ENCODE measurements at places on chromosomes 7 and 10.

GRCh38 chr10:132929480-132929879 lies 12.9 kb downstream of the CFAP46 start:
- DNase-seq = no peak

GRCh38 chr10:99569253-99569939 lies 36.7 kb downstream of the NKX2-3 start:
- DNase-seq = no peak

DNA sequence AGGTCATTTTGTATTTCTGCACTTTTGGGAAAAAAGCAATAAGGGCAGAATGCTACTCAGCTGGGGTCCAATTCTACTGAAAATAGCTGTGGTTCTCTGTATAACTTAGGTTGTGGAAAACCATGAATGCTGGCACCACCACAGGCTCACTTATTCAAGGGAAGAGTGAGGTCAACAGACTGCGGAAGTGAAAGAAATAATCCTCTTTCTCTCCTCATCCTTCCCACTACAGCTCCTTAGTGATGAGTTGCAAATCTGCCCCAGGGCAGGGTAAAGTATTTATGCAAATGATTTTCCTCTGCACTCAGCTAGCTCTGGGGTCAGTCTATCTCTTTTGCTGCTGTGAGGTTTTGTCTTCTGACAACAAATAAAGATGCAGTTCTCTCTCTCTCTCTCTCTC lies 74.1 kb upstream of the PTPRZ1 start:
- DNase-seq = peak; percentile 58

DNA sequence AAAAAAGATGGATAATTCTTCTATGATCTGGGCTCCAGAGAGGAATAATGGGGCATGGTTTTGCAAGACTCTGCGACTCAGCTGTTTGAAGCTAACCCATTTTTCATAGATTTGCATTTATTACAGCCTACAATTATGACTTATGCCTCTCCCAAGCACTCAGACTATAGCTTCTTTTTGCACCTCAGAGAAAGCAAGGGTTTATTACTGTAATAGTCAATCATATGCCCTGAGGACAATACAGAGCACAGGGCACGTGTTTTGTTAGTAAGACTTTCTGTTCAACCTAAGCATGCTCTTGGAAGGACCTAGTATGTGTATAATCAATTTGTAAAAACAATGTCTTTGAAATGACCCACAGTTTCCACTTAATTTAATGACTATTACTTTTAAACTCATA lies 221.2 kb downstream of the PARD3 start:
- peak; percentile 40 for DNase-seq

DNA sequence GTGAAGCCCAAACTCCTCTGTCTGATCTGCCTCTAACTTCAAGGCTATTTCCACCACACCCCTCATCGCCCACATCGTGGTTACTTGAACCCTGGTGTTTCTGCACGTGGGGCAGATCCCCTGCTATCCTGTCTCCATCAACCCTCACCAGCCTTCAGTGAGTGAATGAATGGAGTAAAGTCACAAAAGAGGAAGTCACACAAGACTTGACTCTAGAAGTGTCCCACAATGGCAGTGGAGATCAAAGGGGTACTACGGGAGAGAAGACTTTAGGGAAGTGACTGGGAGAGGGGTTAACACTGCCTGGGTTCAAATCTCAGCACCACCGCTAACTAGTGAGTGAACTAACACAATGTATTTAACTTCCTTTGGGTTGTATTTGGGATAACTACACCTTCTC lies 85.9 kb downstream of the COBL start:
- no peak for DNase-seq

- no peak for DNase-seq
Measured at GRCh38 chr10:95329296-95329695, 38.5 kb upstream of the PDLIM1 start.

DNA sequence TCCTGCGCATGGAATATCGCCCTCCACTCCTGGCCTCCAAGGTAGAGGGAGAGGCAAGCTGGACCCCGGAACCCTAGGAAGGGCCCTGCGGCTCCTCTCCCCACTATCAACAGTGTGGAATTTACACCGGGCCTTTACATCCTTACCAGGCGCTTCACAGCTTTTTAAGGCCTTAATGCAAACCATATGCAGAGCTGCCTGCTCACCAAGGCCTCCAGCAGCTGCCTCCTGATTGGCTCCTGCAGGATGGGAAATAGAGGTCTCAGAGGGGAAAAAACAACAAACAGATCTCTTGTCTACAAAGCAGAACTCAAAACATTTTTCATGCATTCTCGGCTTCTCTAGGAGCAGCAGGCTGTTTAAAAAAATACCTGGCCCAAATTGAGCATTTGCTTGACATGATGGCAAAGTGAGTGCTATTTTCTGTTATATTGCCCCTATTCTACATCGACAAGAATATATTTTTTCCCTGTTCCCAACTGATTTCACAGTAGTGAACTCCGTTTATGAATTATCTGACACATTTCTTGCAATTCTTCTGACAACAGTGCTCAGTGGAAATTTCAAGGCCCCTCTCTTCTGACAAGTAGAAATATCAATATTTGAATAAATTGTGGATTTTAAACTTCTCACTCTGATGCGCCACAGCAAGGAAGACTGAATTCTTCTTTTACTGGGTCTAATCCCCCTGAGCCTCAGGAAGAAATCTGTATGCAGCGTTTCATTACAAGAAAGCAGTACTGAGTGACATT lies 51.7 kb downstream of the EBF3 start:
- no peak for DNase-seq

GRCh38 chr7:155983176-155983815 lies 171.0 kb upstream of the SHH start:
- DNase-seq = no peak

DNA sequence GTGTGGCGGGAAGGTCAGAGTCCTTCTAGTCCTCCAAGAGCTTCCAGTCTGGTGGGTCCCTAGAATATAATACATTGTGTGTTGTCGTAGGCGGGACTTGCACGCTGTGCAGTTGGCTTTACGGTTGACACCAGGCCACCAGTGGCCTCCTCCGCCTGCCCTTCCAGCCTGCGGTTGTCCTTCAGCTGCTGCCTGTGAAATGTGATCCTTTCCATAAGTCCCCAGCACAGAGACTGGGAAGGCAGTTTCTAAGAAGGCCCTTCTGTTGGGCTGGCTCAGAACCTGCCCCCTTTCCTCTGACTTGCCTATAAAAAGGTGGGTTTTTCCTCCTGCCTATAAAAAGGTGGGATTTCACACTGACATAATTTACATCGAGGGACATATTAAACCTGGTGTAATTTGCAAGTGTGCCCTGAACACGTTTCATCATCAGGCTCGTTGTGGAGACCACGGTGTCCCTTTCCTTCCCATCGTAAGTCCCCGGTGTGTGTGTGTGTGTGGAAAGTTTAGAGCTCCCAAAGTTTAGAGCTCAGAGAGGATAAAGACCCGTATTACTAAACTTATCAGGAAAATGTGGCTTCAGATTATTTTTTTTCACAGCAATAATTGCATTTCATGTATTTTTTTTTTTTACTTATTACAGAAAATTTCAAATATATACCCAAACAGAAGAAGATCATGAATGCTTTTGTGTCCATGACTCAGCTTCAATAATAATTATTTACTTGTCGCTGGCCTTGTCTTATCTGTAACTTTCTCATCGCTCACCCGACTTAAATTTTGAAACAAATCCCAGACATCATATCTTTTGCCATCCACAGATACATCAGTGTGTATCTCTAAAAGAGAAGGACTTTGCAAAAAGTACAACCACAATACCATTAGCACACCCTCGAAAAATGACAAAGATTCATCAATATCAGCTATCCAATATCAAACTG lies 45.1 kb downstream of the CUX1 start:
- peak; percentile 24 for DNase-seq

DNA sequence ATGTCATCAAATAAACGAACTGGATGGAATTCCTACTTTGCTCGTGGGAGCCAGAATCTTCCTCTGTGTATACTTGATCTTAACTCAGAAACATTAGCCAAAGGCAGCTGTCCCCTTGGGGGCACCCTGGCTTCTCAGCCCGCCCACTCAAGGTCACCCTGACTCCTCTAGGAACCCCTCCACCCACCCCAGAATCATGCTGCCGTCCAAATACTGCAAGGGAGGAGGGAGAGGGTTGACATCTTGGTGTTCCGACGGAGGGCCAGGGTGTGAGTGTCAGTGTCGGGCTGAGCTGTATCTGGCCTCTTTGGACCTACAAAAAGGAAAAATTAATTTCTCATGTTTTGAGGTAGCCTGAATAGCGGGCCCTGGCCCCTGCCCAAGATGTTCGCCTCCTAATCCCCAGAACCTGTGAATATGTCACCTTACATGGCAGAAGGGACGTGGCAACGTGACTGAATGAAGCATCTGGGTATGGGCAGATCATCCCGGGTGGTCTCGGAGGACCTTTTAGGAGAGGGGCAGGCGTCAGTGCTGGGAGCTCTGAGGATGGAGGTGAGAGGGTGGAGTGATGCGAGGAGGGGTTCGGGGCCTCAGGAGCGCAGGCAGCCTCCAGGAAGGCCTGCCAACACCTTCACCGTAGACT lies 40.5 kb upstream of the RBM33 start:
- no peak for DNase-seq

GRCh38 chr7:41277561-41277960 lies 425.3 kb downstream of the INHBA start:
- no peak for DNase-seq

DNA sequence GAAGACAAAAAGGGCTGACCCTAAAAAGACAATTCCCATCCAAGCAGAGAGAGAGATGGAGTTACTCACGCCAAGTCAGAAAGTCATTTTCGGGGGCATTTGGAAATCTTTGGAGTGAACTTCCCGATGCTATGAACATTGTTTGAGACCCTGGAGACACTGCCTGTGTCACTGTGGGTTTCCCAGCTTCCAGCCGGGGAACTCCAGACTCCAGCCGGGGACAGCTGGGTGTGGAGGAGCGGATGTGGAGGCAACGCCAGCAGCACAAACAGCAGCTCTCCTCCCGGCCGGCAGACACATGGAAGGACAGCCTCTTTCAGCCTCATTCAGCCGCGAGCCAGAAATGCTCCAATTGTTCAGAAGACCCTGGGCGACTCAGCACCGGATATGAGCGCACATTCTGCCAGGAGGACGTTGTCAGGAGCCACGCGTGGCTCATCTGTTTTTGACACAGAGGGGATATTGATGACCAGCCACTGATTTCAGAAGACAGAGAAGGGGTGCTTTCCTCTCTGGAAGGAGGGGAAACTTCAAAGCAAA lies 97.6 kb downstream of the PRPF18 start:
- DNase-seq = no peak

Data from NCI-H69 (cell line).